Renal cortex interstitium (tissue), 15 donors: ENCODE measurements at places on chromosomes 3 and 15.

- peak; percentile 23 for DNase-seq
Observed at GRCh38 chr15:57866149-57866736, 159.7 kb downstream of the POLR2M start.

DNA sequence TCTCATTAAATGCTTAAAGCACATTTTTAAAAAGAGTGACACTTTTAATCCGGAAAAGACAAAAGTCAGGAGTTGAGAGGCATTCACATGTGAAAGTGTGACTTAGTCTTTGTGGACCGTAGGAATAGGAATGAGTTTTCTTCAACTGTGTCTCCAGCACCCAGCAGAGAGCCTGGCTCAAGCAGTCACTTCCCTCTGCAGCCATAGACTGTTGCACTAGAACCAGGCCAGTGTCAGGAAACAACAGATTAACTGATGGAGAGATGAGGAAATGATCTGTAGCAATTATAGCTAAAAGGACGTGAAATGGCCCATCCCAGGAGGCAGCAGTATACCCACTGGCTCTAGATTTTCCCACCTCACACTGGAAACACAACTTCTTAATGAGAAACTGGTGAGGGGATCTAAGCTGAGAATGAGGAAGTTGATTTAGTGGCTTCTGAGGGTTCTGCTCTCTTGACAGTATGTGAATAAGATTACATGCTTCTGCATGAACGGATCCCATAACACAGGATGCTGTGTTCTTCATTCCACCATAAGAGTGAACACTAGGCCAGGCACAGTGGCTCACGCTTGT, 19.8 kb downstream of the CFAP92 start:
- no peak for DNase-seq

DNA sequence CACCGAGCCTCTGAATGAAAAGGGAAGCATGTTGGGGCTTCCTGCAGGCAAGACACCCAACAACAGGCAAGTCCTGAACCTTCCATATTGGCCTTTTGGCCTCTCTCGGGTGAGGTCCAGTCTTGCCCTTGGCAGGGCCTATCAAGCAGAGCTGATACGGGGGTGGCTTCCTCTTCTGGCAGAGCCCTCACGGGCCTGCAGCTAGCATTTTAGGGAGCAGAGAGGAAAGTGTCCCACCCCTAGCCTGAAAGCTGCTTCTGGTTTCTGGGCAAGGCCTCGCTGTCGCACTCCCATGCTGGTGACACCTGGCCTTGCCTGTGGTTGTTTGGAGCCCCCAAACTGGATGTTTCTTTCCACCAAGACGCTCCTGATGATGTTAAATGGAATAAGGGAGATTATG, 31.8 kb upstream of the CTSH start:
- no peak for DNase-seq

- DNase-seq: no peak
Observed at GRCh38 chr15:84653584-84653909, 536 bp downstream of the WDR73 start.

DNA sequence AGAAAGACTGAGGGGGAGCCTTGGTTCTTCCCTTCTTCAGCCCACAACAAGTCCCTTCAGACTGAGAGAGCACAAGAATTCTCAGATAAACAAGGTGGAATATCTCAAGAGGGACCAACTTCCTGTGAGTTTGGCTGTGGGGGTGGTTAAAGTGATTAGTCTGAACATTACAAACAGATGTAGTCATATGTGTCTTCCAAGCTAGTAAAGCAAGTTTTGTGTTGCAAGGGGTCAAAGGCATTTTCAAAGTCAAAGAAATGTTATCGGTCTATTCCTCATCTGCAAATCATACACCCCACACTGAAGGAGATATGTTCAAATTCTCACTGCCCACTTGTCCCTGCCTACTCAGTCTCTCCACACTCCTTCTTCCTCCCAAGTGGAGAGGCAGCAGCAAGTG, 242.5 kb downstream of the FAM43A start:
- no peak for DNase-seq

GRCh38 chr15:51267703-51268083, 70.7 kb downstream of the CYP19A1 start:
- DNase-seq: no peak

- no peak for DNase-seq
Observed at GRCh38 chr3:132597660-132598059, 590 bp downstream of the ACKR4 start.

- DNase-seq: no peak
Observed at GRCh38 chr3:70603103-70603502, 290.7 kb upstream of the MDFIC2 start.

DNA sequence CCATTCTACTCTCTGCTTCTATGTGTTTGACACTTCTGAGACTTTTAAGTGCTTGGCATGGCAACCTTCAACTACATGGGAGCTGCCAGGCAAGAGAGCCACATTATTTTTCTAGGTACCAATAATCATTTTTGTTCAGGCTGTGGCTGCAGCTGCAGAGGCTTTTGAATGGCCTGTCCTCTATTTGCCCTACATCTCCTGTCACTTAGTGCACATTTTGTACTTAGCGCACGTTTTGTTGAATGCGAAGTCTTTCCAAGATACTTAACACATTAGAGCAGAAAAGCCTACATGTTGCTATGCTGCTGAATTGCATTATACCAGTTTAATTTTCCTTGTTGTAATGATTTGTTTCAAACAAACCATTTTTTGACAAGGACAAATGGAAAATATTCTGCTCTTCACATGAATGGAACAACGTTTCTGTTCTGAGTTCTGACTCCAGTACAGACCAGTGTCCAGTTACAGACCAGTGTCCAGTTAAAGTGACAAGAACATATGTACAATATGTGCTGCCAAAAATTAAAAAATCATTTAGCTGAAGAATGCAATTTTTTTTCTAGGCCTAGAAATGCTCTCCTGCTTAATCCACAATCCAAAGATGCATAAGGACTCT, 113.9 kb downstream of the ABI3BP start:
- no peak for DNase-seq

GRCh38 chr15:31295658-31296057, 31.0 kb upstream of the KLF13 start:
- no peak for DNase-seq

DNA sequence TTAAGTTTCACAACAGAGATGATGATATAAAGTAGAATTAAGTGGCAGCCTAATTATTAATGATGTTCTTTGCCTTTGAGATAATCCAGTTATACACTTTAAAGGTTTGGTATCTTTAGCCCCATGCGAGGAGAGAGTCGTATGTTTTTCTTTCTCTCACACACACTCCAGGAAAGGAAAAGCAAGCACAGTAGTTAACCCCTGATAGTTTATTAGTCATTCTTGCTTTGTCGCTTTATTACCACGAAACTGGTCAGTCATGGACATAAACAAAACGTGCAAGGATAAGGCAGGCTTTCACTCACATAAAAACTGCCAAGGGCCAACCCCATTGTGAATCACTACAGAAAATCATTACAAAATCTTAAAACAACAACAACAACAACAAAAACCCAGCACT, 866.9 kb downstream of the FHIT start:
- DNase-seq: peak; percentile 11

GRCh38 chr3:23490459-23490858, 287.3 kb downstream of the UBE2E2 start:
- DNase-seq: no peak

GRCh38 chr3:139675327-139675726, 2.4 kb downstream of the NMNAT3 start:
- no peak for DNase-seq

DNA sequence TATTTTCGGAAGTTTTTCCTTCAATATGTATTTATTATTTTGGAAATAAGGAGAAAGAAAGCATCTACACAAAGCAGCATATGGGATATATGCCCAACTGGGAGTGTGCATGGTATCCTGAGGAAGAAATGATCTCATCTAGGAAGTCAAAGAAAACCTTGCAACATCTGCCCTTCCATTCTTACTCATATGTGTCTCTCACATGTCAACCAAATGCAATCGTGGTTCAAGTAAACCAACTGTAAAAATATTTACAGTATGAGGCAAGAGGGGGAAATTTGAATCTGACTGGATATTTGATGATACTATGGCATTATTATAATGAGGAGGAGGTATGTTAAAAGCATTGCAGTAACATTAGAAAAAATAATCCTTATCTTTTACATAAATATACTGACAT, 3.2 kb upstream of the SCG3 start:
- no peak for DNase-seq
